ENCODE measurements at places on chromosomes 13 and 19. TPM values are rescaled to one million over a fixed set of nuclear protein-coding genes. Genes with fewer than 3 reads are reported as not detected.

DNA sequence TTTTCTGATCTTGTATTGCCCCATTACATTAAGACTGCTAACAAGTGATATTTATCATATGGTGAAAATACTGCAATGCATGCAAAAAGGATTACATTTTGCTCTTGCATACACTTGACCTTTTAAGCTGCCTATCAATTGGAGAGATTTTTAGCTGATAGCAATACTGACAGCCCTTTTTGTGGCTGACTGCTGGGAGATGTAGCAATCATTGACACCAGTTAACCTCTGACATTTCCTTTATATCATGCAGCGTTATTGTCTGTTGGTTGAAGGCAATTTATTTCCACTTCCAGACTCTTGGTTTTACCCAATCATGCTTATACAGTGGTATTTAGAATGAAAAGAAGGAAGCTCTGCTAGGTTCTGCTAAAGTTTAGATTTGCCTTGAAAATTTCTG is 364.0 kb downstream of the LMO7 start:
- H3K27ac ChIP-seq, result no peak overlapping the region
- no peak overlapping the region for H3K4me3 ChIP-seq
- no peaks in the 10 kb centered on the region for H3K4me1 ChIP-seq
- no peak for DNase-seq
- no peaks in the 10 kb centered on the region for H3K27me3 ChIP-seq

GRCh38 chr13:95703576-95703975 is 26.6 kb downstream of the DNAJC3 start:
- no peak overlapping the region for H3K4me3 ChIP-seq
- H3K27me3 ChIP-seq, result no peaks in the 10 kb centered on the region
- H3K27ac ChIP-seq, result no peak overlapping the region
- H3K4me1 ChIP-seq, result peaks cover 41% of the 10 kb centered on the region
- no peaks in the 10 kb centered on the region for H3K36me3 ChIP-seq

DNA sequence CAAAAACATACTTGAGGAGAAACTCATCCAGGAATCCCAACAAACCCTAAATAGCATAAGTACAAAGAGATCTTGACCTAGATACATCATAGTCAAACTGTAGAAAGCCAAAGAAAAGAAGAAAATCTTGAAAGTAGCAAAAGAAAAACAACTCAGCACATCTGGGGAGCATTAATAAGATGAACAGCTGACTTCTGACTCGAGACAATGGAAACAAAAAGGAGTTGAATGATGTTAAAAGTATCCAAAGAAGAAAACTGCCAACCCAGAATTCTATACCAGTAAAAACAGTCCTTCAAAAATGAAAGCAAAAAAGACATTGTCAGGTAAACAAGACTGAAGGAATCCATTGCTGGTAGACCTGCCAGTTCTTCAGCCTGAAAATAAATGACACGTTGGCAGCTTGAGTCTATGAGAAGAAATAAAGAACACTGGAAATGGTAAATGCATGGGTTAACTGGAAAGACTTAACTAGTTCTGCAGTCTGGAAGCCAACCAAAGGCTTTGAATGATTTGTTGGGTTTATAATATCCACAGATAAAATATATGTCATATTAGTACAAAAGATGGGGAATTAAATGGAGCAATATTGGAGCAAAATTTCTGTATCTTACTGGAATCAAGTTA is 46.8 kb downstream of the TSSK6 start:
- H3K4me3 ChIP-seq, result no peak overlapping the region
- peaks cover 27% of the 10 kb centered on the region for H3K4me1 ChIP-seq
- H3K27ac ChIP-seq, result no peak overlapping the region
- H3K27me3 ChIP-seq, result no peaks in the 10 kb centered on the region

- DNase-seq, result no peak
- H3K4me3 ChIP-seq, result no peak overlapping the region
- no peaks in the 10 kb centered on the region for H3K4me1 ChIP-seq
- no peaks in the 10 kb centered on the region for H3K27me3 ChIP-seq
- no peaks in the 10 kb centered on the region for H3K36me3 ChIP-seq
- no peak overlapping the region for H3K27ac ChIP-seq
These were observed 169.0 kb upstream of the UFM1 start for GRCh38 chr13:38180670-38181069.

The LYL1 gene
- total RNA-seq, result 31.5 TPM

The LIN7B gene
- total RNA-seq, result 6.8 TPM

DNA sequence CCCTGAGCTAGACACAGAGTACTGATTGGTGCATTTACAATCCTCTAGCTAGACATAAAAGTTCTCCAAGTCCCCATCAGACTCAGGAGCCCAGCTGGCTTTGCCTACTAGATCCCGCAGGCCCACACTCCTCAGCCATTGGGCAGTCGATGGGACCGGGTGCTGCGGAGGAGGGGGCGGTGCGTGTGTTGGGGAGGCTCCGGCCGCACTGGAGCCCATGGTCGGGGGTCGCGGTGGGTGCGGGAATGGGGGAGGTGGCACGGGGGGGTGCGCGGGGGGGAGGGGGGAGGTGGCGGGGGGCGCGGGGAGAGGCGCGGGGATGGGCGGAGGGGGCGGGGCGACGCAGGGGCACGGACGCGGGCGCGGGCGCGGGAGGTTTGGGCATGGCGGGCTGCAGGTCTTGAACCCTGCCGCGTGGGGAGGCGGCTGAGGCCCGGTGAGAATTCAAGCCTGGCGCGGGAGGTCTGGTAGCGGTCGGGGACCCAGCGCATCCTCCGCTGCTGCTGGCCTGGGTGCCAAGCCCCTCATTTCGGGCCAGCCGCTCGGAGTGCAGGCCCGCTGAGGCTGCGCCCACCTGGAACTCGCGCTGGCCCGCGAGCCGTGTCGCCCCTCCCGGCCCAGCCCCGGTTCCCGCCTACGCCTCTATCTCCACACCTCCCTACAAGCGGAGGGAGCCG is 674.1 kb downstream of the SLITRK5 start:
- H3K4me3 ChIP-seq, result no peak overlapping the region
- DNase-seq, result no peak
- no peaks in the 10 kb centered on the region for H3K36me3 ChIP-seq
- no peaks in the 10 kb centered on the region for H3K27me3 ChIP-seq
